ENCODE measurements at places on chromosomes 16 and 17.

GRCh38 chr16:80974649-80975376 lies 31.9 kb downstream of the CMC2 start:
- no peak for DNase-seq

DNA sequence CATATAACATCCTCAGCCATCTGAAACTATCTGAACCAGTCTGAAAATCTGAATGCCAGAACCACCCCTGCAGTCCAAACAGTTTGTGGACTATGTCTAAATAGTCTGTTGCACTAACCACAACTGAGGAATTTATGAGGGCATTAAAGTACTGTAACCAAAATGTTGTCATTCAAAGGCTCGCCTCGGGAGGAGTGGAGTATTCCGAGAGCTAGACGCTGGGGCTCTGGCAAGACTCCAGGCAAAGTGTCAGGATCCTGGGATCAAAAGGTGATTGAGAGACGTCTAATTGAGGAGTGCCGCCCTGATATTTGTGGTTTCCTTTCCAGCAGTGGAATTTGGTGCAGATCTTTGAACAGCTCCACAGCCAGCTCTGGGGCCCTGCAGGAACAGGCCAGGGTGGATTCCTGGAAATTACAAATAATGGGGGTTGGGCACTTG lies 142.9 kb upstream of the MYOCD start:
- peak; percentile 14 for DNase-seq

DNA sequence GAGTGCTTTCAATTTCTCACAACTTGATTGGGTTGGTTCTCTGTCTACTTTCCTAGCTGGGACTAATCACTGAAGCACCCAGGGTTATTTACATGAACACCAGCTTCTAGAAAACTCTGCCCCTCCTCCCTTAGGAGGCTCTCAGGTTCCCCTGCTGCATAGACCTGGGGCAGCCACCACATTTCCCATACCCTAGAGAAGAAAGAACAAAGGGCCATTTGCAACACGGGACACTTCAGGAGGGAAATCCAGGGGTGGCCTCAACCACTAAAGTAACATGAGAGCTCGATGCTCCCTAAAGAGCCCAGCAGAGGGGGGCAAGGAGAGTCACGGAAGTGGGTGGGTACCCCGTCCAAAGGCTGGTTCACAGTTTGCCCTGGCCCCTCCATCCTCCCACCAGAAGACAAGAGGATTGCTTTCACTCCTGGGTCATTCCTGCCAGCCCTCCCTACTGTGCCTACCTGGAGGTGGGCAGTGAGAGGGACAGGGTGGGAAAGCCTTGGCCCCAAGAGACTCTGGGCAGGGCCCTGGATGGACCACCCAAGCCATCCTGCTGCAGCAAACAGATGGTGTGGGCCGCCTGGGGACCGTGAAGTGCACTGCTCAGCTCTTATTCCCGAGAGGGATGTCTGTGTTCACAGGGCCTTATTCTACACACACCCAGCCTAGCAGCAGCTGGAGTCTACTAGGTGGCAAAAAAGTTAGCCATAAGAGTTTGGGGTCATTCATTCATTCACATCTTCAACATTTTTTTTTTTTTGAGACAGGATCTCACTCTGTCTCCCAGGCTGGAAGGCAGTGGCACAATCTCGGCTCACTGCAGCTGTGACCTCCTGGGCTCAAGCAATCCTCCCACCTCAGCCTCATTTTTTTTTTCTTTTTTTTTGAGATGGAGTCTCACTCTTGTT lies 392.1 kb downstream of the SOX9 start:
- DNase-seq = no peak

- peak; percentile 54 for DNase-seq
These were observed 2.4 kb downstream of the ASGR1 start for GRCh38 chr17:7176841-7177190.

GRCh38 chr17:44736551-44737240 lies 22.1 kb upstream of the ADAM11 start:
- DNase-seq = no peak

DNA sequence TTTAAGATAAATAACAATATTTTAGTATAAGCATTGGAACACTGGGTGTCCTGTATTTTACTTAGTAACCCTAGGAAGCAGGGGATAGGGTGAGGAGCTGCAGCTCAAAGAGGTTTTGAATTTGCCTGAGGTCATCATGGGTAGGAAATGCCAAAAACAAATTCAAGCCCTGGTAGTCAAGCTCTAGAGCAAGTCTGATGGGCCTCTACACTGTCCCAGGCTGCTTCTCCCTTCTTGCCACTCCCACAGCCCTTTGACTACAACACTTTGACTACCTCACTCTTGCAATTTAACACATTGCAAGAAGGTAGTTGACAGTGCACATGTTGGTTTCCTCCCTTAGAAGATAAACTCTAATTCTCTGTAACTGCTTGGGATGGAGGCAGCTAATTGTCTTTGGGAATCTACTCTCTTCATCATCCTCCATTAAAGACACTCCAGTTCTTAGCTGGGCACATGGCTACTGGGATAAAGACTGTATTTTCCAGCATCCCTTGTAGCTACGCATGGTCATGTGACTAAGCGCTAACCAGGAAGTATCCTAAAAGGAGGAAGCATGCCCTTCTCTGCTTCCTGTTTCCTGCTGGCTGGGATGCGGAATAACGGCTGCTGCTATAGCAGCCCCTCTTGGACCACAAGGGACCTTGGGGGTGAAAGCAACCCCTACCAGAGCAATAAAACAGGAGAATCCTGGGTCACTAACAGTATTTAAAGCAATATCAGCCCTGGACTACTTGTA lies 30.7 kb upstream of the SSTR2 start:
- DNase-seq = no peak

GRCh38 chr17:48542698-48543106 lies 2.2 kb downstream of the HOXB2 start:
- no peak for DNase-seq

DNA sequence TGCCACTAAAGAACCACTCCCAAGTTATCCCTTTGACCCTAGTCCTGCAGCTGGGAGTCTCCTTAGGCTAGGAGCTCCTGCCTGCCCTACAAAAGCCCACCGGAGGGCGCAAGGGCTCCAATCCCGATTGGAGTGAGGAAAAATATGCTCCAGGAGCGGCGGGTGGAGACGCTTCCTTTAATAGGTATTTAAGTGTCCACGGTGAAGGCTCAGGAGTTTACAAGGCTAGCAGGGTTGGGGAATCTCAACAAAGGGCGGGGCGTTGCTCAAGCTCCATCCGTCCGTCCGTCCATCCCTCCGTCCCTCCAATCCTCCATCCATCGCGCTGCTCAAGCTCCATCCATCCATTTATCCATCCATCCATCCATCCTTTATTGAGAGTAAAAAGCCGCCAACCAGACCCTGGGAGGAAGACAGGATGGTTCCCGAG lies 556 bp upstream of the SPNS1 start:
- DNase-seq = peak; percentile 76

DNA sequence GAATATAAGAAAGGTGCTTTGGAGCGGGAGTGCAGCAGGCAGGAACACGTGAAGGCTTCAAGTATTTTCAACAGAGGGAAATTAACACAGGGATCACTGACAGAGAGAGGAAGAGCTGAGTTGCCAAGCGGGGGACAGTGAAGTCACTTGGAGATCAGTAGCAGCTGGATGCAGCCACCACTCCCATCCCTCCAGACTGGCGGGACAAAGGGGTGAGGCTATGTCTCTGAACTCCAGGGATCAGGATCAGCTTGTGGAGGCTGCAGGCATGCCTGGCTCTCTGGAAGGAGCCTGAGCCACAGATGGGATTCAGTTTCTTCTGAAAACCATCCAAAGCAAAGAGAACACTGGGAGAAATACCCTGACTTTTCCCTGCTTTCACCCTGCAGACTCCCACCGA lies 113.7 kb upstream of the IRX3 start:
- no peak for DNase-seq

DNA sequence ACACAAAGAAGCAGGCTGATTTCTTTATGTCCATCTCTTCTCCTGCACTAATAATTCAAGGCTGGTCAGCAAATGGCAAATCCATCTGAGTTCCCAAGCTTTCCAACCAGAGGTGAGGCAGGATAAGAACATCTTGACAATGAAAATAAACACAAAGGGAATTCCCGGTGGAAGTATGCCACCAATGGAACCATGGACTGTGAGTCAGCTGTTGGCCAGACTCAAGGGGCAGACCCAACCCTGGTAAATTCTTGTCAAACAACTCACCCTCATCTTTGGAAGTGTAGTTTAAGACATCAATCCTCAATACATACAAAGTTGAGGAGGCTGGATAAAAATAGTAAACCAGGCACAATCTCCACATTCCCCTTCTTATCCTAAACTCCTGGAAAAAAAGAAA lies 74.3 kb upstream of the CES5A start:
- DNase-seq = no peak

DNA sequence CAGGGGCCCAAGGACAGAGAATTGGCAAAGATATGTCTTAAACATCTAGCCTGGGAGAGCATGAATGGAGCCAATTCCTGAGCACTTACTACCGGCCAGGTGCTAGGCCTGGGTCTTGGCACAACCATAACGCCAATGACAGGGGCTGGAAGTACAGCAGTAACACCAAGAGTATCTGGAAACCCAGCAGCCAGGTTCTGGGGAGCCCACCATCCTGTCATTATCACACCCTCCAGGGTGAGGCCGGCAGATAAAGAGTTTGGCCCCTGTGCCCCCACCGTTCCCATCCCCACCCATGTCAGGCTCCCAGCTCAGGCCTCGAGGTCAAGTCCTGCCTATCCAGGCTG lies 508 bp upstream of the TMC8 start:
- DNase-seq = no peak

DNA sequence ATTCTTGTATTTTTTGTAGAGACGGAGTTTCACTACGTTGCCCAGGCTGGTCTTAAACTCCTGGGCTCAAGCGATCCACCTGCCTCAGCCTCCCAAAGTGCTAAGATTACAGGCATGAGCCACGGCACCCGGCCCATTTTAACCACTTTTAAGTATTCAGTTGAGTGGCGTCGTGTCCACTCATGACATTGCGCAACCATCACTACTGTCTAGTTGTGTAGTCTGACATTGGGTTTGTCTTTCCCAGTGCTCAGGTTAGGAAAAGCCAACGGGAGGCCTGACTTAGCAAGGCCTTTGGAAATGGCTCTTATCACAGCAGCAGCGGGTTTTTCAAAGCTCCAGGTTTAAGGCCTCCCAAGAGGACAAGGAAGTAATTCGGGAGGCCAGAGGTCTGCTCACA lies 58.7 kb downstream of the LITAF start:
- DNase-seq = no peak

GRCh38 chr16:57527027-57527426 lies 9.3 kb downstream of the CCDC102A start:
- DNase-seq = no peak

DNA sequence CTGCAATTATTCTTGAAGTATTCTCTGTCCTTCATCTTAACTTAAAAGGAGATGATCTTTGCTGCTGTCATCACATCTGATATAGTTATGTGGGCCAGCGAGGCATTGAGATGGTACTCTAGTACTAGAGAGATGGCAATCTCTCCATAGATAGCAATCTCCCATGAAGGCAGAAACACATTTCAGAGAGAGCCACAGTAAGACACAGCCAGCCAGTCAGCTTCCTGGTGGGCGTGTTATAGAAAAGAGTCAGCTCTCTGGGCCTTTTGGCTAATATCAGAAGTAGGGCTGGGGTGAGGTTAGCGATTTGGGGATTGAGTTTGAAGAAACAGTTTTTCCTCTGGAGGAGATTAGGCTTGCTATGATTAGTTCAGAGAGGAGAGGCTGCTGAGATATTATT lies 22.6 kb upstream of the EFCAB13 start:
- DNase-seq = no peak

GRCh38 chr16:15961060-15961511 lies 11.7 kb downstream of the ABCC1 start:
- no peak for DNase-seq

GRCh38 chr17:29593591-29594518 lies 923 bp downstream of the ANKRD13B start:
- DNase-seq = peak; percentile 57

Data from nephron progenitor cell (in vitro differentiated cells).